Ascending aorta (tissue), 2 donors: ENCODE measurements at places on chromosomes 1 and 21.

DNA sequence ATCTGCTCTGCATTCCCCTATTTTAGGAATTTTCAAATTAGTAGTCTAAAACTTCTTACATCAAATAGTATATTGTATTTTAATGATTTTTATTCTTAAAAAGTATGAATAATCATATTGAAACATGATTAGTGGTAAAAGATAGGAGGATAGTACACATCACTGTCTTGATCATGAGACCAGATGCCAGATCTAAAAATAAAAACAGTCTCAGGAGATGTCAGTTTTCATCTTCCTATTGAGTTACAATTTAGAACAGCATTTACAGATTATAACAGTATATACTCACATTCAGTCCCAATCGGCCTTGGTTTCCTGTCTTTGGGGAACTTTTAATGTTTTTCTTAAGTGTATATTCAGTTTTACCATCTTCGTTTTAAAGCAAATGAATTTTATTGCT is 95.9 kb downstream of the USP25 start:
- DNase-seq = no peak

DNA sequence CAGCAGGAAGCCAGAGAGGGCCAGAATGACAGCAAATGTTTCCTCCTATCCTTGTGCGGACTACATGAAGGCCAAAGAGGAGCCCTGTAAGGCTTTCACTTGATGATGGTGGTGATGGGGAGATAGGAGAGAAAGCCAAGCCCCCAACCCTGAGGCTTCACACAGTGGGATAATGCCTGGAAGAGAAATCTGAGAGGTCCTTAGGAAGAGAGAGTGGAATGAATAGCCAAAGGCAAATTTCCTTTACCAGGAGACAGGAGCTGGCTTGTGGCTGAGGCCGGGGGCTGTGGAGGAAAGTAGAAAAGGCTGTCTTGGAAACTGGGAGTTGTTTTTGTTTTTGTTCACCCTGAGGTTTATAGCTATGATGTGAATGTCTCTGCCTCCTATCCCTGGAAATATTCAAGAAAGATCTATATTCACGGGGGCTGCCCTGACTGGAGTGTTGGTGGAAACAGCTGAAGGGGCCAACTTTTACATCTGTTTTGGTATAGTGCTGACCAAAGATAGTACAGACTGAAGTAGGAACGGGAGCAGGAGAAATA is 13.0 kb upstream of the RNF19B start:
- DNase-seq = no peak

DNA sequence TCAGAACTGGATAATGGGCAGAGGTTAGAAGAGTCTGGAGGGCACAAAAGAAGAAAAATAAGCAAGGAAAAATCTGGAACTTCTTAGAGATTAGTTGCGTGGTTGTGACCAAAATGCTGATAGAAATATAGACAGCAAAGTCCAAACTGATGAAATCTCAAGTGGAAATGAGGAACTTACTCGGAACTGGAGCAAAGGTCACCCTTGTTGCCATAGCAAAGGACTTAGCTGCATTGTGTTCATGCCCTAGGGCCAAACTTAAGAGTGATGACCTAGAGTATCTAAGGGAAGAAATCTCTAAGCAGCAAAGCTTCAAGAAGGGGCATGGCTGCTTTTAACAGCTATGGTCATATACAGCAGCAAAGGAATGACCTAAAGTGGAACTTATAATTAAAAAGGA is 180.0 kb downstream of the TTLL7 start:
- no peak for DNase-seq

- peak; percentile 54 for DNase-seq
Observed at GRCh38 chr1:94614996-94615395, 73.4 kb upstream of the F3 start.

- DNase-seq = no peak
Observed at GRCh38 chr21:39651206-39651605, 38.5 kb downstream of the B3GALT5 start.

DNA sequence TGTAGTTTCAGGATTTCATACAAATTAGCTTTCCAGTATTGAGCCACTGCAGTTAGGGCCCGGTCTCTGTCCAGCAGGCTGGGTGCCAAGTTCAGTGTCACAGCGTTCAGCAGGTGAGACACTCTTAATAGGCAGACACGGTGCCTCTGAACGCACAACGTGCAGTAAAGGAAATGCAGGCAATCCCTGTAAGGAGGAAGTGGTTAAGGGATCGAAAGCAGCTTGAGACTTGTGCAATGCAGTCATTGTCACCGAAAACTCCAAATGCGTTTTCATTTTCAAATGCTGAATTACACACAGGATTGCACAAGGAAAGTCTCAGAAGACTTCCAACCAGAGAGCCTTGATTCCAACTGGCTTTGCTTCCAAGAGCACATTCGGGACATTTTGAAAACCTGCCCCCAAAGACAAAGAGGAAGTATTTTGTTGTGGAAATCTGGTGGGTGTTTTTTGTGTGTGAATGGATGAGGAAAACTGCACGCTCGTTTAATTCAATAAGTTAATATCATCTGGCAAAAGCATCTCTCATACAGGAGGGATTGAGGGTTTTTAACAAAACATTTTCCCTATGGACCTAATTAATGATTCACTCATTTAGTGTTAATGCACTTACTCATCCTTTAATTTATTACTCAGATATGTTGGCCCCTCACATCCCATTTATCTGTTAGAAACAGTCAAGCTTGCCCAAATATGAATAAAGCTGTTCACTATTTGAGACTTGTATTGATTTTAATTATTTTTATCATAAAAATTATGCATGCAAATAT is 61.6 kb downstream of the PTGS2 start:
- peak; percentile 14 for DNase-seq

- DNase-seq = no peak
Observed at GRCh38 chr1:30809514-30810263, 52.1 kb upstream of the LAPTM5 start.

GRCh38 chr1:239056940-239057339 is 329.4 kb upstream of the CHRM3 start:
- DNase-seq = no peak

DNA sequence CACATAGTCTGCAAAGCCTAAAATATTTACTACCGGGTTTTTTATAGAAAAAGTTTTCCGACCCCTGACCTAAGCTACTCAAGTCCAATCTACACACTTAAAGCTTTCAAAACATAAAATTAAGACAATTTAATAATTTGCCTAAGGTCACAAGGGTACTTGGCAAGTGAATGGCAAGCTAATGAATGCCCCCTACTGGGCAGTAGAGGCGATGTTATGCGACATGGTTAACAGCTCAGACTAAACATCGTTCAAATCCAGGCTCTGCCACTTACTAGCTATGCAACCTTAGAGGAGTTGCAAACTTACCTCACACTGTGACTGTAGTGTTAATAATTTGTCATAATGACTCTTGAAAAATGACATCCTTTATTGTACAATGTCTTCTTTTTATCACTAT is 317.2 kb upstream of the NFIA start:
- DNase-seq = no peak

- no peak for DNase-seq
Observed at GRCh38 chr1:60540141-60540540, 466.6 kb upstream of the C1orf87 start.

- no peak for DNase-seq
Observed at GRCh38 chr21:33053951-33054350, 16.0 kb upstream of the OLIG1 start.
